ENCODE measurements at places on chromosomes 16 and 17.

DNA sequence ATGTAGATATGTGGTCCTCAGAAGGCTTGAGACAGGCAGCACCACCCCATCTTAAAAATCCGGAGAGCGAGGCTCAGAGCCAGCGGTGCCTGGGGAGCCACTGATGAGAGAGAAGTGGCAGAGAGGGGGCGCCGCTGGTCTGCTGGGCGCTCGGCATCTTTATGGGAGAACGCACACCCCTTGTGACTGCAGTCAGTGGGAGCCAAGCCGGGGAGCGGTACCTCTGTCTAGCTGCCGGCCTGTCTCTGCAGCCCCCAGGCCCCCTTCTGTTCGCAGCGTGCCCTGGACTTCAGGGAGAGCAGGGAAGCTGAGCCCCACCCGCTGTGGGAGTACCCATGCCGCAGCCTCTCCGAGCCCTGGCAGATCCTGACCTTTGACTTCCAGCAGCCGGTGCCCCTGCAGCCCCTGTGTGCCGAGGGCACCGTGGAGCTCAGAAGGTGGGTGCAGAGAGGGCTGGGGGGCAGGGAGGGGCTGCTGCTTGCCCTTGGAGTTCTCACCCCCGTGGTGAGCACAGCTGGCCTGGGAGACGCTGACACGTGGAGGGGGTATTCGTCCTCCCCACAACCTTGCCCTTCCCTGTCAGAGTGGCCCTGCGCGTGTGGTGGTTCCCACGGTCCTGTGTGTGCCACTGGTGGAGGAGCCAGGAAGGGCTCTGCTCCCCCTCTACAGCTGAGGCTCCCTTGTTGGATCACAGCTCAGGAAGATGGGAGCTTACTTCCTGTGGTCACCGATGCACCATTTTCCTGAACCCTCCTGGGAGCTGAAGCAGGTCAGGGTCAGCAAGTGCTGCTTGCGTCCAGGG, 44.8 kb downstream of the PRMT7 start:
- DNase-seq = no peak

DNA sequence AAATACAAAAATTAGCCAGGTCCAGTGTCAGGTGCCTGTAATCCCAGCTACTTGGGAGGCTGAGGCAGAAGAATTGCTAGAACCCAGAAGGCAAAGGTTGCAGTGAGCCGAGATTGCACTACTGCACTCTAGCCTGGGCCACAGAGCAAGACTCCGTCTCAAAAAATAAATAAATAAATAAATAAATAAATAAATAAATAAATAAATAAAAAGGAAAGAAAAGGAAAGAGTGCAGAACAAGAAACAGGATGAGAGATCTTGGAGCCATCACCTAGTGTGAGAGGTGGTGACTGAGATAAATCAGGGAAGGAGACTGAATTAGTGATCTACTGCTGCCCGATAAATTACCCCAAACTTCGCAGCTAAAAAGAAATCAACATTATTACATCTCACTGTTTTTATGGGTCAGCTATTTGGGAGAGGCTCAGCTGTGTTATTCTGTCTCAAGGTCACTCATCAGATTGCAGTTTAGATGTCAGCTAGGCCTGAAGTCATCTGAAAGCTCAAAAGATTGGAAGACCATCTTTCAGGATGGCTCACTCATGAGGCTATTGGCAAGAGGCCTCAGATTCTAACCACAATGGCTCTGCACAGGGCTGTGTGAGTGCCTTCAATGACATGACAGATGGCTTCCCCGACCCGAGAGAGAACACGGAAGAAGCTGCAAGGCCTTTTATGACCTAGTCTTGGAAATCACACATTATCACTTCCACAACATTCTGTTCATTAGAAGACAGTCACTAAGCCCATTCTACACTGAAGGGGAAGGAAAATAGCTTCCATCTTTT, 66.4 kb downstream of the CMC2 start:
- DNase-seq = no peak

GRCh38 chr17:6643451-6644125, 2.7 kb downstream of the TXNDC17 start:
- no peak for DNase-seq

GRCh38 chr16:86668136-86668910, 90.0 kb downstream of the FOXL1 start:
- no peak for DNase-seq

DNA sequence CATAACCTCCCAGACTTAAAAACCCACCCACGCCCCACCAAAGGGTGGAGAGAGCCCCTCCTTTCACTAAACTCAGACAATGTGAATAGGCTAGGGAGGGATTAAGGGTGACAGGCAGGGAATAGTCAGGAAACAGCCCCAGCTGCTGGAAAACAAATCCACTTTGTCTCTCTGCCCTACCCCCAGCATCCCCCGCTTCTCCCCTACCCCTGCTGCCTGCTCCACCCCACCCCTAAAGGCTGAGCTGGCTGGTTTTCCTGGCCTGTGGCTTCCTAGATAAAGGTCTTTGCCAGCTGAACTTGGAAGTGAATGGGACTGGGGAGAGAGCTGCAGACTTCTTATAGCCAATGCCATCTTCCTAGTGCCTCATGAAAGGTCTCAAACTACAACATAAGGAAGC, 15.0 kb downstream of the CAVIN1 start:
- no peak for DNase-seq

GRCh38 chr17:19346351-19347255, 15.9 kb downstream of the B9D1 start:
- no peak for DNase-seq

Measured in activated gamma-delta T cell (primary cell).